ENCODE measurements at places on chromosomes 16 and 17. TPM values are rescaled to one million over a fixed set of nuclear protein-coding genes. Genes with fewer than 3 reads are reported as not detected.

BAHCC1 gene
- 9.6 TPM for total RNA-seq

DNA sequence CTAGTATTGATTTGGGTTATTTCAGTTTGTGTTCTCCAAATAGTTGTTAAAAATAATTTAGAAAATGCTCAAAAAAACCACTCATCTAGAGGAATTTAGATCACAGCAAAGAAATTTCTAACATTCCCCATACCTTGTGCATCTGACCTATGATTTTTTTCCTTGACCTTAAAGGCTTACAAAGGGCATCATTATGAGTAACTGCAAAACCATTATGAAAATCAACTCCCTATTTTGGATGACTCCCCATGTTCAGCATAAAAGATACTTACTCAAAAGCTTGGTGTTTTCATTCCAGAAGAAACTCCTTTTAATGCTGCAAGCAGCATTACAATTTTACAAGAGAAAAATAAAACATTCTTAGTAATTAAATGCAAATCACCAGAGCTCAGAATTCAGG, 83.2 kb downstream of the GRIN2A start:
- no peak for DNase-seq

SDK2 gene
- 1.8 TPM for total RNA-seq

DNA sequence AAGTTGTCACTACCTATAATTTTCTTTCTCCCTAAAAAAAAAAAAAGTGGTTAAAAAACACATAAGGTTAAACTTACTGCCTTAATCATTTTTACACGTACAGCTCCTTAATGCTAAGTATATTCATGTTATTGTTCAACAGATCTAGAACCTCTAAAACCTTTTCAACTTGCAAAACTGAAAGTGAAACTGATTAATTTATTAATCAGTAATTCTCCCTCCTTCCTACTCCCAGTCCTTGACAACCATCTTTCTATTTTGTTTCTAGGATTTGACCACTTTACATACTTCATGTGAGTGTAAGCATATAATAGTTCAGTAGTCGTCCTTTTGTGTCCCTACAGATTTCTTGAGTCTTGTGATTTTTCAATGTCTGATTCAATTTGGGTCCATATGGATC, 251.4 kb upstream of the KIF2B start:
- no peak for DNase-seq

- DNase-seq: no peak
These were observed 220.3 kb downstream of the PRKCA start for GRCh38 chr17:66522591-66523272.

GPR179 gene
- 0.03 TPM for total RNA-seq

GRCh38 chr17:7396147-7396546, 1.8 kb upstream of the PLSCR3 start:
- DNase-seq: no peak

ACSM3 gene
- 13.1 TPM for total RNA-seq

DPEP3 gene
- not detected for total RNA-seq

DNA sequence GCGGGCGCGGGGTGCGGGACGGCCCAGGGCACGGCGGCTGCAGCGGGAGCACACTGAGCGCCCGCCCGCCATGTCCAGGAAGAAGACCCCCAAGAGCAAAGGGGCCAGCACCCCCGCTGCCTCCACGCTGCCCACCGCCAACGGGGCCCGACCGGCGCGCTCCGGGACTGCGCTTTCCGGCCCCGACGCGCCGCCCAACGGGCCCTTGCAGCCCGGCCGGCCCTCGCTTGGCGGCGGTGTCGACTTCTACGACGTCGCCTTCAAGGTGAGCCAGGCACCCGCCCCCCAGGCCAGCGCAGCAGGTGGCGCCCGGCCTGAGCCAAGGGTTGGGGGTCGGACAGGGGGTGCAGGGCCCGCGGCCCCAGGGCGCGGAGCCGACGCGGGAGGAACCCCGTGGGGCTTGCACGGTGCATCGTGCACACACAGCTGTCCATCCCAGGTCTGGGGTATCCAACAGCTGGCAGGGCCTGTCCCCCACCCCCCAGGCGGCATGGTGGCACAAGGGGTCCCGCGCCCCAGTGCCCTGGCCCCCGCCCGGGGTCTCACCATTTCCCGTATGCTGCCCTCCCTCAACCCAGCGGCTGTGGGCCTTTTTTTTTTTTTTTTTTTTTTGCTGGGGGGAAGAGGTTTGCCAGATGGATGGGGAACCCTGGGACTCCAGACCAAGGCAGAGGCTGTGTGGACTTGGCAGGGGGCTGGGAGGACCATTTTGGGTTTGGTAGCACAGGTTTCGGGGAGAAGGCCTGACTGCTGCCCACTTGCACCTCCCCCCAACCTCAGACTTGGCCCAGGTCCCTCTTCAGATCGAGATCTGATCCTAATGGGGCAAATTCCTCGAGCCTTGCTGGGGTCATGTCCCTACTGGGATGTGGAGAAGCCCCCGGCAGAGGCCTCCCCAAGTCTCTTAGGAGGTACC, 547 bp downstream of the RAB26 start:
- DNase-seq: no peak

KRT32 gene
- total RNA-seq: not detected

DNA sequence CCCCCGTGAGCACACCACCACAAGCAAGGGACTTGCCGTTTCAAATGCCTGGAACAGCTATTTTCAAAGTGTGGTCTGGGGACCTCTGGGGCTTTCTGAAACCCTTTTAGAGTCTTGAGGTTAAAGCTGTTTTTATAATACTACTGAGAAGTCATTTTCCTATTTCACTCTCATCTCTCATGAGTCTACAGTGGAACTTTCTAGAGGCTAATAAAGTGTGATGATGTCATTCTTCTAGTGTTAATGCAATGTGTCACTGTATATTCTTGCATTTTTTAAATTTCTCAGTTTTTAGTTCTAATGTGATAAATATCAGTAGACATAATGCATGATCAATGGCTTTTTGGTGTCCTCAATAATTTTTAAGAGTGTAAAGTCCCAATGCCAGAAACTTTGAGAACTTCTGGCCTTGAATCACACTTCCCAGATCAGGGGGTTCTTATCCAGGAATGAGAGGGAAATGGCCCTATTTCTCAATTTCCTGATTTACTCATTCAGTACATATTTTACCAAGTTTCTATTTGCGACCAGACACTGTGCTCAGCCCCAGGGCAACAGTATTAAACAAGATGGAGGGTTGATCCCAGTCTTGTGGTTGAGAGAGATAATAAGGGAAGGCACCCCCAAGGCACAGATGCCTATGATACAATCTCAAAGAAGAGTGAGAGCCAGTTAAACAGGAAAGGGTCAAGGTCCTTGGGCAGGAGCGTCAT, 444.0 kb downstream of the HS3ST3B1 start:
- no peak for DNase-seq

ZNF174 gene
- 9.9 TPM for total RNA-seq

TNK1 gene
- total RNA-seq: 1.2 TPM

DNA sequence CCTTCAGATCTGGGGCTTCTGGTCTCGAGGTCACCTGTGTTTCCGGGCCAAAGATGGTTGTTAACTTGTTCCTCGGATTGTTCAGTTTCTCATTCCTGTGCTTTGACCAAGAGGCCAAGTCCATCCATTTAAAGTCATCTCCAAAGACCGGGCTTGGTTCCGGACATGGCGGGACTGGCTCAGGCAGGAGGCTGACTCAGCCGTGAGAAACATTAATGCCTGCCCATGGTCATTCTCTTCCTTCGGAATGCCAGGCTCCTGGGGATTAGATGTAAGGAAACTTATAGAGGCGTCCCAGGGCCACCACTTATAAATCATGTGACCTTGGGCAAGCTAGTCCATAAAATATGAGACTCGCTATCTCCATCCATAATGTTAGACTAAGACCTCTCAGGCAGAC, 13.6 kb upstream of the NKD1 start:
- DNase-seq: no peak

GRCh38 chr17:78529871-78530670, 47.1 kb downstream of the DNAH17 start:
- no peak for DNase-seq

- DNase-seq: no peak
These were observed 9.7 kb downstream of the HNF1B start for GRCh38 chr17:37735165-37735564.

BCAR1 gene
- 84.0 TPM for total RNA-seq

EVPLL gene
- not detected for total RNA-seq

GRCh38 chr17:41769985-41770384, 16.5 kb downstream of the JUP start:
- DNase-seq: no peak

GRCh38 chr17:4375039-4375748, 8.7 kb upstream of the UBE2G1 start:
- DNase-seq: no peak

DNA sequence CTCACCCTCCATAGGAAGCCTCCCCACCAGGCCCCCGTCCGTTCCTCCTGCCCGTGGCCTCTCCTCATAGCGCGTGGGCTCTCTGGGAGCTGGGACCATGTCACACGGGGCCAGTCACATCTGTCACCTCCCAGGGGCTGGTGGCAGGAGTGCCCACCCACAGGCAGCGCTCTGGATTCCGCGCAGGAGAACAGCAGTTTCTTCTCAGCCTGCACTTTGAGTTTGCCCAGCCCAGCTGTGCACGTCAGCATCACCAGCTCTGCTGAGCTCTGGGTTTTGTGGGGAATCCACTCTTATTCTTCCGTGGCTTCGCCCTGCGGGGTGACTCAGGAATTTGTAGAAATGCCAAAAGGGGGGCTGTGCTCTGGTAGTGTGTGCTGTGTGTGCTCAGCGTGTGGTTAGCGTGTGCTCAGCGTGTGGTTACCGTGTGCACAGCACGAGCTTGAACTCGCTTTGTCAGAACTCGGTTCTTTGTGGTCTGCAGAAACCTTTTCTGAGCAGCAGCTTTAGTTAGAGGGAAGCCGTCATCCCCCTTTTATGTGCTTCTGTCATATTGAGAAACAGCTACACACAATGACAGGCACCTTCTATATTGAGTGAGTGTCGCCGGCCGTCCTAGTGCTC, 3.2 kb downstream of the ACSF3 start:
- no peak for DNase-seq

KRT28 gene
- not detected for total RNA-seq

- no peak for DNase-seq
These were observed 209.4 kb downstream of the IRX3 start for GRCh38 chr16:54077050-54077821.

- DNase-seq: no peak
These were observed 26.7 kb upstream of the JPT2 start for GRCh38 chr16:1651094-1651973.

- peak; percentile 42 for DNase-seq
These were observed 37.8 kb downstream of the CYB5D2 start for GRCh38 chr17:4180791-4181190.

GRCh38 chr16:68229431-68230175, 6.3 kb downstream of the ESRP2 start:
- DNase-seq: no peak

- DNase-seq: no peak
These were observed 14.1 kb upstream of the LCMT1 start for GRCh38 chr16:25097276-25097975.

GRCh38 chr16:11245988-11246387, 10.0 kb downstream of the SOCS1 start:
- DNase-seq: no peak

PLA2G10 gene
- total RNA-seq: not detected

DNA sequence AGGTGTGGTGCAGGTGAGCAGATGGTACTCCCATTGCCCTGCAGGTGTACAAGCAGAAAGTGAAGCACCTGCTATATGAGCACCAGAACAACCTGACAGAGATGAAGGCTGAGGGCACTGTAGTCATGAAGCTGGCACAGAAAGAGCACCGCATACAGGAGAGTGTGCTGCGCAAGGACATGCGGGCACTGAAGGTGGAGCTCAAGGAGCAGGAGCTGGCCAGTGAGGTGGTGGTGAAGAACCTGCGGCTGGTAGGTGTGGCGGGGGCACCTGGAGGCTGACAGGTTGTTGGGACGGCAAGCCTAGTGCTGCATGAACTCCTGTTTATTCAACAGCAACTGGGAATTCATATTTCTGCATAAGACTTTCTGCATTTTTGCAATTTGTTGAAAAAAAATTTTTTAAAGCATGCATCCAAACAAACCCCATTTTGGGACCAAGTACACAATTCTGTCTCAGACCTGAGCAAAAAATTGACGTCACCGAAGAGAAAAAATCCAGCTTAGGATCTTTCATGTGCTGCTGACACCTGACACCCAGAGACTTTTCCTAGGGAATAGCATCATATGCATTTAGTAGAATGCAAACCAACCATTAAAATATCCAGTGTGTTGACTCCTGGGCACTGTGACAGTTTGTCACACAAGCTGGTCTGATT, 13.5 kb upstream of the DBNDD1 start:
- DNase-seq: no peak

TSPOAP1 gene
- total RNA-seq: 12.6 TPM

ARSG gene
- total RNA-seq: 2.5 TPM

DNA sequence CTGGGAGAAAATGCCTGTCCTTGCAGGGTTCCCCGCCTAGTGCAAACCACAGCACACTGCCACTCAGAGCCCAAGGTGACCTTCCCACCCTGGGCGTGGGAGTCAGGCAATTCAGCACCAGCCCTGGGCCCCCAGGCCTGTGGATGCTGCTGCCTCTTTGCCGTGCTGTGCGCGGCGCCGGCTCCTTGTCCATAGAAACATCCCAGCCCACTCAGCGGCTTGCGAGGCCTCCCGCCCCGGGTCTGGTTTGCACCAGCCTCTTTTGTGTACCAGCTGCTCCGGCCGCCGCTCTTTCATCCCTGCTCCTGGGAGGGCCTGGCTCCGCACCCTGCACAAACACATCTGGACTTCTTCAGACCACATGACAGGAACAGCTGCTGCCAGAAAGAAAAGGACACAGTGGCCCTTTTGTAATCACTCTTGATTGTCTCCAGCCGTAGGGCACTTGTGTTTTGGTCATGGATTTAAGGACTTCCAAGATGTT, 75.4 kb upstream of the SDK2 start:
- DNase-seq: peak; percentile 22

VTN gene
- total RNA-seq: 121 TPM
